Stimulated activated CD4-positive, alpha-beta T cell treated with anti-CD3 and anti-CD28 coated beads, Interleukin-1b, Interleukin-23, amount 100 ng/mL, for 1 hour (primary cell): ENCODE measurements at places on chromosomes 1 and 21.

DNA sequence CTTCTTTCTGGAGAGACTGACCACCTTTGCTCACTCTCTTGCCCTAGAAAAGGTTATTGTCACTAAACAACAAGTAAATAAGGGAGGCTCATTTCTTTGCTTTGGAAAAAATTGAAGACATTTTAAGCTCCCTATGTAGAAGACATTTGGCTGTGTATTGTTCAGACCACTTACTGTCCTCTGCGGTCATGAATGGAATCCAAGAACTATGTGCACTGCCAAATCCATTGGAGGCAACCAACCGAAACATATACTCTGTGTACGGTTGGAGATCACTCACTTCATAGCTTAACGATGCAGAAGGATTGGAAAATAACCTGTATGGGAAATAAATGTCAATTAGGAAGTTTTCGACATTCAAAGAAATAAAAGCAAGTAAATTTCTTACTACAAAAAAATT, 332.8 kb downstream of the KCTD3 start:
- DNase-seq, result no peak

DNA sequence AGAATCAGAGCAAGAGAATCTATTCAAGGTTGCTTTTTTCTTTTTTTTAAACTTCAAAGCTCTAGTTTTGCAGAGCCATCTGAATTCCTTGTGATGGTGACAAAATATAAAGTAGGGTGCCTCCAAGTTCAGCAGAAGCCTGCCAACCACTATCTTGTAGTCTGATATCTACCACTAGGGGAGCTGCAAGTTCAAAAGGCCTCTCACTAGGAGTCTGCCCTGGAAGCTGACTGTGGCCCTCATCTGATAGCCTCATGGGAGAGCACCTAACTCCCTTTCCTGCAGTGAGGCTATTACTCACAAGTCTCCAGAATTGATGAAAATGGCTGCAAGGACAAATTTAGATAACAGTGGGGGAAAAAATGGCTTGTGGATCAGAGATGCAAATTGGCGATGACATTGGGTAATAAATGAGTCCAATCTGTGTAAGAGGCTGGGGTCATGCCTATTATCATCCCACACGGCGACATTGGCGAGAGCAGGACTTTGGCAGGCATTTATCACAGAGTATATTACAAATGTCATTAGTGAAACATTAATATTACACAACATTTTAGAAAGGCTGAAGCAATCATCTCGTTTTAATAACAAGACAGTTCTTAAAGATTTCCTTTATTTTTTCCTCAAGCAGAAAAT, 10.7 kb upstream of the ZP4 start:
- no peak for DNase-seq

DNA sequence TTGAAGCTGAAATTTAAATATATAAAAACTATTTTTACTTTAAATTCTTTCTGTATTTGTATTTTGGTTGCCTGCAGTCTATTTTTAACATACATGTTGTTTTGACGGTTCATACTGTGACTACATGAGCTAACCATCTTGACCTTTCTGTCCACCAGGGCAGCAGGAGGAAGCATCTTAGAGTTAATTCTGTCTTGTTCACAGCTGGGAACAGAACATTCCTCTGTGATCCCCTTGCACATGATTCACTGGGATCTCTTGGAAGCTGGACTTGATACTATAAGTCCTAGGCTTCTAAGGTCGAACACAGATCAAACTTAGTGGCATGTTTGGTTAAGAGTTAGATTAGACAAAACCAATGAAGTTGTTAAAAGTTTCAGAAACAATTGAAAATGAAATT, 99.7 kb downstream of the NFIA start:
- DNase-seq, result no peak

- DNase-seq, result no peak
Measured at GRCh38 chr1:3677484-3677883, 25.2 kb downstream of the TP73 start.

DNA sequence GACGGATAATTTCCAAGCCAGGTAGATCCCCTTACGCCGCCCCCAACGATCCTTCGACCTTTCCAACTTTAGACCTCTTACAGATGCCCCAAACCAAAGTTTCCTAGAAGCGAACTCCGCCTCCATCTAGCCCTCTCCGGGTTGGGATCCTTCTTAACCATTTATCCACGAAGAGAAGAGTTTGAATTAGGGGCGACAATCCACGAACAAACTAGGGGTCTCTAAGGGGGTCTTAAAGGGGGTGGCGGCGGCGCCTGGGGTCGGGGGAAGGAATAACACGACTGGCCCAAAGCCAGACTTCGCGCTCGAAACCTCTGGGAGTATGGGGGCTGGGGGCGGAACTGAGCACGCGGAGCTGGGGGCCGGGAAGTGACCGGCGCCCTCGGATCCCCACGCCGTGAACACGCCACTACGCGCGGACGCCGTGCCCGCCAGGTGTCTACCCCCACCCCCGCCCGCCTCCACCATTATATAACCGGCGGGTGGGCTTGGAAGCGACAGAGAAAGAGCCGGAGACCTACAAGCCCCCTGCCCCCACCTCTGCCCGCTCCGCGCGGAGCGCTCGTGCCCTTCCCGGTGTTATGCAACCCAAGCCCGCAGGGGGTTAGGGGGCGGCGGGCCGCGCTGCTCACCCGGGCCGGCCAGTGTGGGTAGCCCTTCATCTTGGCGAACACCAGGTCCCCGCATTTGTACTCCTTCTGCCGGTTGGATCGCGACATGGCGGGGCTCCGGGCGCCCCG, 594 bp downstream of the HDGF start:
- no peak for DNase-seq

- no peak for DNase-seq
Measured at GRCh38 chr1:204408074-204408507, 3.5 kb downstream of the PPP1R15B start.

- no peak for DNase-seq
Measured at GRCh38 chr21:31844206-31844605, 28.6 kb upstream of the HUNK start.

GRCh38 chr1:112721966-112722524, 6.9 kb upstream of the PPM1J start:
- DNase-seq, result no peak

- no peak for DNase-seq
Measured at GRCh38 chr1:46755121-46755520, 36.2 kb upstream of the EFCAB14 start.

DNA sequence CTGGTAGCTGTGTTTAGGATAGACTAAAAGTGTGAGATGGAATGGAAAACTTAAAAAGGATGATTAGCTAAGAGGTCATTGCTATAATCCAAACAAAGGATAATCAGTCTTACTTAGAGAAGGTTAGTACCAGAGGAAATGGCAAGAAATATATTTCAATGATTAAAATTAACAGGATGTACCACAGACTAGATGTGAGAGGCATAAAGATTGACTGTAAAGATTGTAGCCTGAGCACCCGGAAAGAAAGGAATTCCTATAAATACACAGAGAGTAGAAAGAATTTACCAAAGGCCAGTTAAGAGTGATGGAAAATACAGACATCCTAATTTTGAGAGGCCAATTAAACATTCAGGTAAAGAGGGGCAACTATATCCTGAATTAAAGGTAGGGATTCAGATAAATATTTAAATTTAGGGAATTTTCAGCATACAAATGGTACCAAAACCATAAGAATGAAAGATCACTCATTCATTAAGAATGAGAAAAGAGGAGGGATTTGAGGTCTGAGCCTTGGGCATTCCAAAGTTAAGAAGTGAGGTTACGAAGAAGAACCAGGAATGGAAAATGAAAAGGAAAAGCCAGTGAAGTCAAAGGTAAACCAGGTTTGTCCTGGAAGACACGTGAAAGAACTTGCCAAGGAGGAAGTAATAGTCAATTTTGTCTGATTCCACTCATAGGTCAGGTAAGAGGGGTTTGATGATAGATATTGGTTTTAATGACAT, 46.4 kb upstream of the RGS1 start:
- no peak for DNase-seq

GRCh38 chr1:94884507-94884906, 42.4 kb downstream of the CNN3 start:
- no peak for DNase-seq

DNA sequence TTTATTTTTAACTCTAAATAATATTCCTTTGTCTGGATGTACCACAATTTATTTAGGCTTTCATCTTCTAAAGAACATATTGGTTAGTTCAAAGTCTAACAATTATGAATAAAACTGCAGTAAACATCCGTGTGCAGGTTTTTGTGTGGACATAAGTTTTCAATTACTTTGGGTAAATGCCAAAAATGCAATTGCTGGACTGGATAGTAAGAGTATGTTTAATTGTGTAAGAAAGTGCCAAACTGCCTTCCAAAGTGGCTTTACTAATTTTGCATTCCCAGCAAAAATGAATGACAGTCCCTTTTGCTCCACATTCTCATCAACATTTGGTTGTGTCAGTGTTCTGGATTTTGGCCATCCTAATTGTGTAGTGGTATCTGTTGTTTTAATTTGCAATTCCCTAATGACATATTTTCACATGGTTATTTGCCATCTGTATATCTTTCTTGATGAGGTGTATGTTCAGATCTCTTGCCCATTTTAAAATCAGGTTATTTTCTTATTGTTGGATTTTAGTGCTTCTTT, 113.8 kb downstream of the DPYD start:
- no peak for DNase-seq

DNA sequence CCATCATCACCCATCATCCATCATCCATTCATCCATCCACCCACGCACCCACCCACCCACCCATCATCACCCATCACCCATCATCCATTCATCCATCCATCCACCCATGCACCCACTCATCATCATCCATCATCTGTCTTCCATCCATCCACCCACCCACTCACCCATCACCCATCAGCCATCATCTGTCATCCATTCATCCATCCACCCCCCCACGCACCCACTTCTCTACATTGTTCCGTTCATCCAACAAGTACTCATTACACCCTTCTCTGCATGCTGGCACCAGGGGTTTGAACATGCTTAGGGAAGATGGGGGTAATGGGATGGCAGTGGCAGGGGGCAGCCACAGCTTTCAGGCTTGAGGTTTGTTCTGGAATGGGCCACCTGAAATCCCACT, 82.1 kb downstream of the ADARB1 start:
- no peak for DNase-seq

- DNase-seq, result no peak
Measured at GRCh38 chr1:37723390-37724078, 31.2 kb downstream of the CDCA8 start.

DNA sequence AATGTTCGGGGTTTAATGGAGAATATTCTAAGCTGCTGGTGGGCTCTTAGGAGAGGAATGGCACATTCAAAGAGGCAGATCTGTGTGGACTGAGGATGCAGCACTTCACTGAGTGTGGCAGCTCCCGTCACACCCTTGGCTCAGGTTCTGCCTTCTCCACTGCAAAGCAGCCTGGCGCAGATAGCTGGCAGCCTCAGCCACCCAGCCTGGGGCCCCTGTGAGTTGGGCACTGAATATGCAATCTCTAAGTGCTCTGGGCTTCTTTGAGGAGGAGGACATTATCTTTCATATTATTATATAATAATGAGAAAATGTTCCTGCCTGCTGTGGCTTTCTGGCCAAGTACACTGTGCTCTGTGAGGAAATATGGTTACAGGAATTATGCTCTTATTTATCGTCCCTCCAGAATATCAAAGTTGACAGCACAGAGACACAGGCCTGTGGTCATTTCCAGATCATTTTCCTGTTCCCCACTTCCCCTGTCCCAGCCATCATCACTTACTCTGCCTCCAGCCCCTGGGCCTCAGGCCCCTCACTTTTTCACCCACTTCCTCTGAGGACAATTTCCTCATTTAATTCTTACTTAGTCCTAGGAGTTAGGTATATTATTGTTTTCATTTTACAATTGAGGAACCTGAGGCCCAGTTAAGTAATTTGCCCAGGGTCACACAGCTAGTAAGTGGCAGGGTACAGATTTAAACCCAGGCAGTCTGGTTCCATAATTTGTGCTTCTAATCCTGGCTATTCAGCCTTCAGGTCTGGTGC, 53.6 kb downstream of the MAB21L3 start:
- DNase-seq, result no peak

DNA sequence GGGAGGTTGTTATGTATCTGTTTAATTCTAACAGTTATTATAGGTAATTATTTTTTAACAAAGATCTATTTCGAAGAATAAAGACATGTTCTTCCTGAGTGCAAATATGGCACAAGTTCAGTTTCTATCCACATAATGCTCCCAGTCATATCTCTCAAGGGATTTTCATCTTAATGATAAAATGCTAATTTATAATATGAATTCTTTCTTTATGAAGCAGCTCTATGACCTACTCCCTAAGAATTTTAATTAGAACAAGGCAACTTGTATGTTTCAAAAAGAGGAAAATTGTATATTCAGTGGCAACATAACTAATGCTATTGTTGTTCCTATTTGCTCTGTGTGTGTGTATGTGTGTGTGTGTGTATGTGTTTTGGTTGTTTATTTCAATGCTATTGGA, 1222.1 kb upstream of the NCAM2 start:
- no peak for DNase-seq

GRCh38 chr21:29172282-29172681, 41.8 kb downstream of the MAP3K7CL start:
- DNase-seq, result no peak

DNA sequence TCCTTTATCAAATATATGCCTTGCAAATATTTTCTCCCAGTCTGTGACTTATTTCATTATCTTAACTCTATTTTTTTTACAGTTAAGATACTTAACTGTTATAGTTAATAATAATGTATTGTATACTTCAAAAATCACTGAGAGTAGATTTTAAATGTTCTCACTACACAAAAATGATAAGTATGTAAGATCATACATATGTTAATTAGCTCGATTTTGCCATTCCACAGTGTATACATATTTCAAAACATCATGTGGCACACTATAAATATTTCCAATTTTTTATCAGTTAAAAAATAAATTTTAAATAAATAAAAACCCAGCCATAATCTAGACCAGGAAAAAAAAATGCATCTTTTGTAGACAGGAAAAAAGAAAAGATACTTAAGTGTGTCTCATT, 27.2 kb downstream of the CTTNBP2NL start:
- no peak for DNase-seq

- no peak for DNase-seq
Measured at GRCh38 chr21:38333301-38334272, 76.8 kb downstream of the KCNJ15 start.

DNA sequence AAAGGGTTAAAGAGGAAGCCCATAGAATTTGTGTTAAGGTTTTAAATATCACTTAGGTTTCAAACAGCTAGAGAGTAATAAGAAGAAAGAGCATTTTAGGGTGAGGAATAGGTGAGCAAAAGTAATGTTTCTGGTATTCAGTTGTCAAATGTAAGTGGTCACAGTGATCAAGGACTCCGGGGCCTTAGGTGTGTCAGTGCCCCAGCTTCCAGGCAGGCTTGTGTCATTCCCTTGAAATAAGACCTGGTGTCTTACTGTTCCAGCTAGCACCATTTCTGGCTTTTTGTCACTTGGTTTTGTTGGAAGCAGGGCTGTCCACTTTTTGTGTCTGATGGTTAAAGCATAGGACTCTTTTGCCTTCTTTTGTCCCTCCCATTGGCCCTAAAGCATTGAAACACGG, 69.6 kb downstream of the DYRK1A start:
- no peak for DNase-seq

- no peak for DNase-seq
Measured at GRCh38 chr1:203320591-203321272, 15.4 kb downstream of the BTG2 start.

DNA sequence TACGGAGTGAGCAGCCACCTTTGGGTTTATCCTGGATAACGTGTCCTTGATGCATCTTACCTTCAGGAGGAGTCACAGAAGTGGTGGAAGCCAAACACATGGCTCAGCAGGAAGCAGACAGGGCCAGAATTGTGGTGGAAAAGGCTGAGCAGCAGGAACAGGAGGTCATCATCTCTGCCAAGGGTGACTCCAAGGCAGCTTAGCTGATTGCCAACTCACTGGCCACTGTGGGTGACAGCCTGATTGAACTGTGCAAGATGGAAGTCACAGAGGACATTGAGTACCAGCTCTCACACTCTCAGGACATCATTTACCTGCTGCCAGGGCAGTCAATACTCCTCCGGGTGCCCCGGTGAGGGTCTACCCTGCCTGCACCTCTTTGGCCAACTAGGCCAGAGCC, 179.3 kb downstream of the FAF1 start:
- no peak for DNase-seq
